Fibroblast of skin of left quadriceps (primary cell): ENCODE measurements at places on chromosomes 2 and 18.

- DNase-seq = no peak
These were observed 254.3 kb downstream of the ACKR3 start for GRCh38 chr2:236823963-236824362.

GRCh38 chr2:176001281-176001915 lies 669 bp downstream of the LNPK start:
- no peak for DNase-seq

- no peak for DNase-seq
These were observed 285.6 kb downstream of the THSD7B start for GRCh38 chr2:137050949-137051348.

DNA sequence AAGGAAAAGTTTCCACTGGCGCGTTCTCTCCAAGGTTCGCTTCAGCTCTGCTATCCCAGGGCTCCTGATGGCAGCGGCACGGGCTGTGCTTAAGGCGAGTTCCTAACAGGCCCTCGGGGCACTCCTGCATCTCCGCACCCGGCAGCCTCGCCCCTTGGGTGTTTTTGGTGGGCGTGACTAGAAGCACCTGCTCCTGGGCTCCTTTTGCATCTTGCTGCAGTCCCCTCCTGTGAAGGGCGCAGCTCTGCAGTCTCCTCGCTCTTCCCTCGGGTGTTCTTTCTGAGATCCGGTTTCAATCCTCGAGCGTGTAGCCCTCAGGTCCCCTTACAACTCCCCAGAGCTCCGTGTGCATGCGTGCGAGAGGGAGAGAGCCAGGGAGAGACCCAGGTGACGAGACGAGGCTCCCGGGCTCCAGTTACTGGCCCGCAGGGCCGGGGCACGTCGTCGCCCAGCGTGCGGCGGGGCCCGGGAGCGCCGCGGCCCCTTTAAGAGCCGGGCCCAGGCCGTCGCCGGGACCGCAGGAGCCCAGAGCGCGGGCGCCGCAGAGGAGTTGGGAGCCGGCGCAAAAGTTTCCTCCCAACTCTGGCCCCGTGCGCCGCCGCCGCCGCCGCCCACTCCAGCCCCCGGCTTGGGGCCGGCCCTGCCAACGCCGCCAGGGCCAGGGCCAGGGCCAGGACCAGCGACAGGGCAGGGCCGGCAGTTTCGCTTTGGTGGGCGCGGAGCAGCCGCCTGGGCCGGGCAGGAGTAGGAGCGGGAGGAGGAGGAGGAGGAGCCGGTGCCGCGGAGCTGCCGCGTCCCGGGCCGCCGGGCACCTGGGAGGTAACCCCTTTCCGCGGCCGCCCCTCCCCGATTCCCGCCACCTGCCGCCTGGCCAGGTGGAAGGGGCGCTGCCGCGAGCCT lies at the start of gene PARD3B:
Gene PARD3B (plus strand): TSS at position 515 of the 900 bp plus-strand sequence. CDS start 525 bp downstream, outside the sequence.
- DNase-seq = peak; percentile 37

- DNase-seq = no peak
These were observed 102.7 kb downstream of the TWIST2 start for GRCh38 chr2:238950551-238950950.

- no peak for DNase-seq
These were observed 201.8 kb downstream of the TWIST2 start for GRCh38 chr2:239049421-239050251.

DNA sequence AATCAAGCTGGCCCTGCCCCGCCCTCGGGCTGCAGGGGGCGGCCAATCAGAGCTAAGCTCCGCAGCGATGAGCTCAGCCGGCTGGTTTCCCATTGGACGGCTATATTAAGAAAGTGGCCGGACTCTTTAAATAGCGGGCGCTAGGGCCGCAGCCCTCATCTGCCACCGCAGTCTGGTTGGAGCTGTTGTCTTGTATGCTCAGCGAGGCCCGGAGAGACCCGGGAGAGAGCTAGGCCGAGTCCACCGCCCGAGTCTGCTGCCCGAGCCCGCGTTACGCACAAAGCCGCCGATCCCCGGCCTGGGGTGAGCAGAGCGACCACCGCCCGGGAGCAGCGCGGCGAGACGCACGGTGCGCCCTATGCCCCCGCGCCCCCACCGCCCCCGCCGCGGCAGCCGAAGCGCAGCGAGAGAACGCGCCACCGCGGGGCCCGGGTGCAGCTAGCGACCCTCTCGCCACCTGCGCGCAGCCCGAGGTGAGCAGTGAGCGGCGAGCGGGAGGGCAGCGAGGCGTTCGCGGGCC lies at the start of gene RHOB:
Gene RHOB (plus strand): TSS at position 158 of the 520 bp plus-strand sequence. CDS start 392 bp downstream, outside the sequence.
- peak; percentile 98 for DNase-seq

- no peak for DNase-seq
These were observed 24.5 kb upstream of the LCLAT1 start for GRCh38 chr2:30422444-30423040.
